ENCODE measurements at places on chromosomes 1 and 21. TPM values are rescaled to one million over a fixed set of nuclear protein-coding genes. Genes with fewer than 3 reads are reported as not detected.

The FAF1 gene
- 40.5 TPM for total RNA-seq

The PTPN22 gene
- 3.1 TPM for total RNA-seq

The OR2G6 gene
- total RNA-seq = not detected

The RAD54L gene
- 0.81 TPM for total RNA-seq

The ATP1B1 gene
- 739 TPM for total RNA-seq

The ACOT11 gene
- total RNA-seq = 38.1 TPM

The PPM1J gene
- total RNA-seq = 1.1 TPM

The AXDND1 gene
- 2.6 TPM for total RNA-seq

The MMEL1 gene
- total RNA-seq = 22.9 TPM

The FCRL2 gene
- total RNA-seq = 0.09 TPM
